ENCODE measurements at places on chromosomes 2 and 18. TPM values are rescaled to one million over a fixed set of nuclear protein-coding genes. Genes with fewer than 3 reads are reported as not detected.

The LBX2 gene
- 1.5 TPM for total RNA-seq

The LYPD6B gene
- total RNA-seq: not detected

The SULT1C4 gene
- total RNA-seq: 2.7 TPM

The TANK gene
- total RNA-seq: 55.3 TPM

The CD8B2 gene
- not detected for total RNA-seq

The EVX2 gene
- not detected for total RNA-seq

The TLX2 gene
- not detected for total RNA-seq

The CRYBA2 gene
- total RNA-seq: not detected

The HRH4 gene
- total RNA-seq: not detected

The MC5R gene
- total RNA-seq: not detected

The NDC80 gene
- total RNA-seq: 1.4 TPM

The GAL3ST2 gene
- total RNA-seq: not detected

The CCDC74B gene
- total RNA-seq: 1.4 TPM

The GCKR gene
- 0.65 TPM for total RNA-seq

The NFATC1 gene
- 23.9 TPM for total RNA-seq

The CCL20 gene
- not detected for total RNA-seq

The NT5DC4 gene
- not detected for total RNA-seq

The ACOXL gene
- not detected for total RNA-seq

The KCNG2 gene
- 0.38 TPM for total RNA-seq
